ENCODE measurements at places on chromosomes 3 and 15.

- peak; percentile 55 for DNase-seq
These were observed 312.7 kb upstream of the CCDC54 start for GRCh38 chr3:107064405-107065060.

GRCh38 chr15:78992416-78993256 lies 47.8 kb upstream of the CTSH start:
- DNase-seq = no peak

- DNase-seq = peak; percentile 13
These were observed 708 bp upstream of the GCHFR start for GRCh38 chr15:40762919-40763800.

- no peak for DNase-seq
These were observed 204.8 kb upstream of the ZPLD1 start for GRCh38 chr3:102230057-102230456.

GRCh38 chr3:35473956-35474355 lies 165.4 kb upstream of the ARPP21 start:
- DNase-seq = no peak

DNA sequence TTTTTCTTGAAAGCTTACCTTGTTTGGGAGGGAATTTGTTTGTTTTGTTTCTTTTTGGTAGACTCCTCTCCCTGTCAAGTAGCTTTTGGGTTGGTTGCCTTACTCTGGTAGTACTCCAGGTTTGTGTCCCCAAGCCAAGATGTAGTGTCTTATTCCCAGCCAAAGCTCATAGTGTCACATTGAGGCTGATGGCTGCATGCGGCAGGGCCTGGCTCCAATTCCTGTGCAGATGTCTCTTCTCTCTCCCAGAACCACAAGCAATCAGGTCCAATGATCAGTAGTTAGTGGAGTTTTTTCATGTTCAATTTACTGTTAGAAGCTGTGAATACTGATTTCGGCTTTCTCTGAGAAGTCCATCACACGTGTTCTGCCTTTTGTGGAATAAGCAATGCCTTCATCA lies 221.1 kb upstream of the THBS1 start:
- DNase-seq = no peak

GRCh38 chr3:42192334-42193200 lies 73.4 kb downstream of the CCK start:
- no peak for DNase-seq

- no peak for DNase-seq
These were observed 106.6 kb downstream of the B3GALNT1 start for GRCh38 chr3:160998581-160998980.

GRCh38 chr3:132660052-132660810 lies at the start of gene UBA5:
UBA5 (plus strand) TSS chr3:132660329; CDS start chr3:132660538, 209 bp downstream.
- DNase-seq = peak; percentile 67

DNA sequence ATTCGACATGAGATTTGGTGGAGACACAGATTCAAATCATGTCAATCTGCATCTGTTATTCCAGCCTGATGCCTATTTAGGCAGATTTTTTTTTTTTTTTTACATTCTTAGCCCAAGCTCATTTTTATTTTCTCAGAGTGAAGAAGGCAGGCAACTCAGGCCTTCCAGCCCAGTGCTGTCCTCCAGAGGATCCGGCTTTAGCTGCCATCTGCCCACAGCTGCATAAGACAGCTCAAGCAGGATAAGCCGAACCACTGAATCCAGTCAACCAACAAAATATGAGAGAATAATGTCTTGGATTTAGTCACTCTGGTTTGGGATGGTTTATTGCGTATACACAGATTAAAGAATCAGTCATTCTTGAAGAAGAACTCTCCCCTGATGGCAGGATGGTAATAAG lies 19.9 kb upstream of the COLQ start:
- no peak for DNase-seq

- DNase-seq = no peak
These were observed 43.2 kb upstream of the LINGO1 start for GRCh38 chr15:77675806-77676415.

DNA sequence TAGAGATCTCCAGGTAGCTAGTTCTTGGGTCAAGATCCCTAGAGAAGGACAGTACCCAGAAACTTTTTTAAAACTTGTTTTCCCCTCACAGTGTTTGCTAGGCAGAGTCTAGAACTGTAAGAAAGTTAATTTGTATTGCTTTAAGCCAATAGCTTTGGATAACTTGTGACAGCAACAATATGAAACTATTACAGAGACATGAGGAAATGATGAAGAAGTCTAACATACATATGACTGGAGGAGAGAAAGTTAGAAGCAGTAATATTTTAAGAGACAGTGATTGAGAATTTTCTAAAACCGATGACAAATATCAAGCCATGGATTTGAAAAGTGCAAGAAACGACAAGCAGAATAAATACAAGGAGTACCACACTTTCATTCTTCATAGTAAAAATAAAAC lies 10.0 kb downstream of the HMG20A start:
- DNase-seq = no peak

DNA sequence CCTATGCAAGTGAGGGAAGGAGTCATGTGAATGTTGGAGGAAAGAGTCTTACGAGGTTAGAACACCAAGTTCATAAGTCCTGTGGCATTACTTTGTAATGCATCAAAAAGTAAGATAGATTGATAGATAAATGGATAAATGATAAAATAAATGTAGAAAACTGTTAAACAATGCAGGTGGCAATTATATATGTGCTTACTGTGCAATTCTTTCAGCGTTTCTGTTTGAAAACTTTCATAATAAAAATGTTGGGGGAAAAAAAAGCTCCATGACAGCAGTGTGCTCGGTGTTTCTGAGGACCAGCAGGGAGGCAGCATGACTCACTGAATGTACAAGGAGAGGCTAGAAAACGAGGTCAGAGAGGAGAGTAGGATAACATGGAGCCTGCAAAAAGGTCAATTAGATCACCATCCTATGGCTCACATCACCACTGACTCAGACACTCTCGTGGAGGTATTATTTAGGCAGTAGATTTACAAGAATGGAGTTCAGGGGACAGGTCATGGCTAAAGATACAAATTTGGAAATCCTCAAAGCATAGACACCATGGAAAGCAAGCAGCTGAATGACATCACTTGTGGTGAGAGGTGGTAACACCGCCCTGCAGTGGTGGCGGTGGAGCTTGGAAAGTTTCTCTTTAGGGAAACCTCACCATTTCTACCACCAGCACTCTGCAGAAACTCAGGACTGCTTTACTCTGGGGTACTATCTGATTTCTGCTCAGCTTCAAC lies 219.8 kb downstream of the CTNNB1 start:
- peak; percentile 18 for DNase-seq

GRCh38 chr3:149736175-149736952 lies 15.9 kb downstream of the COMMD2 start:
- DNase-seq = no peak

DNA sequence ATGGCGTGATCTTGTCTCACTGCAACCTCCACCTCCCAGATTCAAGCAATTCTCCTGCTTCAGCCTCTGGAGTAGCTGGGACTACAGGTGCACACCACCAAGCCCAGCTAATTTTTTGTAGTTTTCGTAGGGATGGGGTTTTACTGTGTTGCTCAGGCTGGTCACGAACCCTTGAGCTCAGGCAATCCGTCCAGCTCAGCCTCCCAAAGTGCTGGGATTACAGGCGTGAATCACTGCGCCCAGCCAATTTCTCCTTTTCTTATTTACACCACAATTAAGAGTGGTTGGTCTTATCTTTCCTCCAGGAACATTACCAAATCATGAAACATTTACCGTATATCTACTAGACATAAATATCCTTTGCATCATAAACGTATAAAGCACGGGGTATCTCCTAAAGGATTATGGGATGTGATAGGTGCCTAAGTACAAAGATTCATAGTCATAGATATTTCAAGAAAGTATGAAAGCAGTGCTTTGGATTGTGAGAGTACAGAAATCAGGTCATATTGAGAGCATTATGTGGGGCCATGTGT lies 194.5 kb downstream of the RBMS3 start:
- DNase-seq = no peak

- no peak for DNase-seq
These were observed 227.8 kb upstream of the LYSMD4 start for GRCh38 chr15:99961011-99961441.

GRCh38 chr15:51907136-51907862 lies 64.3 kb downstream of the LEO1 start:
- DNase-seq = no peak

GRCh38 chr3:86948822-86949221 lies 42.1 kb downstream of the VGLL3 start:
- no peak for DNase-seq

GRCh38 chr3:186489507-186489906 lies 54.7 kb downstream of the CRYGS start:
- DNase-seq = no peak

DNA sequence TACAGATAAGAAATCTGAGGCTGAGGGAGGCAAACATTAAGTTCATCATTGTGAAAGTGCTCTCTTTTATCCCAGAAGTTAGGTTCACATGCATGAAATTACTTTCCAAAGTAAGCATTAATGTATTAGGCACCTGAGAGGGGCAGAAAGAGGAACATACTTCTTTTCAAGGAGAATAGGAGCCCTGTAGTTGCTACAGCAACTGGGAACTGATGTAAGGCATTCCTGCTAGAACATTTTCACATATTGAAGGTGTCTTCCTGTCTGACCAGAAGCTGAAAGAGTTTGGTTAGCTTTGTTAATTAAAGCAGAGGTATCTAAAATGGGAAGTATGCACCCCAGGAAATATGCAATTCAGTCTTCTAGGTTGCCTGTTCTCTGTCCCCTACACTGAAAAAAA lies 65.5 kb upstream of the ZBTB20 start:
- no peak for DNase-seq
